Right lung (tissue), 10 donors: ENCODE measurements at places on chromosomes 12 and 14.

DNA sequence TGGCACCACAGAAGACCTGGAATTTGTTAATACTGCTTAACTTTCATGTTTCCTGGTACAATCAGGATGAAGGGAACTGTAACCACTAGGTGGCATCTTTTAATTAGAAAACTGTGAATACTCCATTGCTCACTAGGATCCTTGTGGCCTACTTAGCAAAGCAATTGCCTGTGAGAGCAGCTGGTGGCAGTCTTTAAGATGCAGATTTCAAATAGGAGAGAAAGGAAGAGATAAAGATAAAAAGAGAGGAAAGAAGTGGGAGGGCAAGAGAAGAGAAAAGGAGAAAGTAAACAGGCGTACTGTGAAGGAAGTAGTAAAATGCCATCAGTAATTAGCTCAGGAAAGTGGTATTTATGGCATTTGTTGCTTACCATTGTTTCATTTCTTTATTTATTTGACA, 114.5 kb downstream of the RAD51B start:
- peak; percentile 74 for DNase-seq

- no peak for DNase-seq
Measured at GRCh38 chr12:49920241-49920914, 16.7 kb upstream of the FAIM2 start.

- no peak for DNase-seq
Measured at GRCh38 chr12:81381951-81382350, 304.1 kb downstream of the ACSS3 start.

- DNase-seq: no peak
Measured at GRCh38 chr12:80195737-80196136, 96.4 kb downstream of the OTOGL start.

- DNase-seq: no peak
Measured at GRCh38 chr12:38921025-38921677, 15.8 kb upstream of the CPNE8 start.

- no peak for DNase-seq
Measured at GRCh38 chr14:100530270-100531072, 56.7 kb downstream of the BEGAIN start.

DNA sequence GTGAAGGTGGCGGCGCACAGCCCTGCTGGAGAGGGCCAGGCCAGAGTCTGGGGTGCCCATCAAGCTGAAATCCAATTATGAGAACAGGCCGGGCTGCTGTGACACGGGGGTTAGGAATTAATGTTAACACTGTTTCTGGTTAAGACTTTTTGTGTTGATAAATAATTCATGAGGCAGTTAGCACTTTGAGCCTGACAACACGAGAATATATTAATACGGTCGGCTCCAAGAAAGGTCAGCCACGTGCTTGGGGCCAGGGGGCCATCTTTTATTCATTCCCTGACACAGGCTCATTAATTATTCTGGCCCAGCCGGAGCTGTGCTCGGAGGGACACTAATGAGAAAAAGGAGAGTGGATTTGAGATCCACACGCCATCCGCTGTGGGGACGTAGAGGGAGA, 45.1 kb downstream of the FBRSL1 start:
- DNase-seq: no peak

DNA sequence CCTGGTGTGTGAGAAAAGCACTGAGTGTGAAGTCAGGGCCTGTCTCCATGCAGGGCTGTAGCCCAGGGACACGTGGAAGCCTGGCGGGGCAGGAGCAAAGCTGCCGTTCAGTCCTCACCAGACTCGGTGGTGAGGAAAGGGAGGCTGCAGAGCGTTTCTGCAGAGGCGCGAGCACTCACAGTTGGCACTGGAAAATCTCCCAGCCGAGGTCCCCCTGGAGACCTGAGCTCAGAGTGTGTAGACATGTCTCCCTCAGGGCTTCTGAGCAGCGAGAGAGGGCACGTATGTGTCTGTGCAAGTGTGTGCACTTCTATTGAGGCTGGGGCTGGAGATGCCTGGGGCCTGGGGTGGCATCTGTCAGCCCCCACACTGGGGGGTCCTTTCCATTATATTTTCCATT, 11.0 kb upstream of the HHIPL1 start:
- DNase-seq: no peak

DNA sequence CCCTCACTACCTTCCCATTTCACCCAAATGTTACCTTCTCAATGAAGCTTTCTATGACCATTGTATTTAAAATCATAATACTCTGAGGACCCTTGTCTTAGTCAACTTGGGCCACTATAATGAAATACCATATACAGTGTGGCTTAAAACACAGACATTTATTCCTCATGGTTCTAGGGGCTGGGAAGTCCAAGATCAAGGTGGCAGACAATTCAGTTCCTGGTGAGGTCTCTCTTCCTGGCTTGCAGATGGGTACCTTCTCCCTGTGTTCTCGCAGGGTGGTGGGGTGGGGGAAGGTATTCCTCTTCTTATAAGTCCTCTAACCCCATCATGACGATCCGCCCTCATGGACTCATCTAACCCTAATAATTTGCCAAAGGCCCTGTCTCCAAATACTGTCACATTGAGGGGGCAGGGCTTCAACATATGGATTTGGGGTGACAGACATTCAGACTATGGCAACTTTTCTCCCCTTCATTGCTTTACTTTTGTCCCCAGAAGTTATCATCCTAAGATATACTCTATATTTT, 163.7 kb upstream of the PWP1 start:
- no peak for DNase-seq

DNA sequence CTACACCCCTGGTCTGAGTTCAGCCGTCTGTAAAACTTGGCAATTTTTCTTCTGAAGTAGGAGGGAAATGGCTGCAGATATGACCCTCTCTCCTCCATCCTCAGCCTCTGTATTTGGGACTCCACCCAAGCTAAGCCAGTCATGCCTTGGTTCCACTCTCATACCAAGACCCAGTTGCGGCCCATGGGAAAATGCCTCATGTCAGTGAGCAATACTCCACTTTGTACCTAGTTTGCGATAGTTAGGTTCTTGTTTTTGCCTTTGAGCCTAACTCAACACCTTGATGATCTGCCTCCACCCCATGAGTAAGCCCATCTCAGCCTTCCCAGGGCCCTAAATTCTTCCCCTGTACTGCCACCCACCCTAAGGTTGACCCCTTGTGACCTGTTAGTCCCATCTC, 143.4 kb downstream of the HMGA2 start:
- DNase-seq: no peak

DNA sequence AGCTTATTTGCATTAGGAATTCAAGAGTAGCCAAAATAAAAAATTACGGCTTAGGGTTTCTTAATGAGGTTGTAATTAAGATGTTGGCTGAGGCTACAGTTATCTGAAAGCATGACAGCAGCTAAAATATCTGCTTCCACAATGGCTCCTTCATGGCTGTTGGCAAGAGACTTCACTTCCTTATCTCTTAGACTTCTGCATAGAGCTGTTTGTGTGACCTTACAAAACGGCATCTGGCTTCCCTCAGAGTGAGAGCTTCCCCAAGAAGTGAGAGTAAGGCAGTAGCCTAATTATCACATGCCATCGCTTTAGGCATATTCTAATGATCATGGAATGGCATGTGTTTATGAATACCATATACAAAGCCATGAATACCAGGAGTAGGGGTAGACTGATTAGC, 57.6 kb downstream of the CCDC59 start:
- DNase-seq: no peak

- no peak for DNase-seq
Measured at GRCh38 chr12:20248646-20249045, 119.7 kb upstream of the PDE3A start.

GRCh38 chr14:29857551-29857950, 70.1 kb downstream of the PRKD1 start:
- no peak for DNase-seq

- no peak for DNase-seq
Measured at GRCh38 chr12:80707126-80707829, at the start of gene MYF6. Gene MYF6, plus strand, starts transcription at chr12:80707634. Its CDS starts 86 bp downstream, at chr12:80707720.

- no peak for DNase-seq
Measured at GRCh38 chr14:103372552-103373304, 12.5 kb upstream of the MARK3 start.

- DNase-seq: peak; percentile 35
Measured at GRCh38 chr14:71647086-71647784, 285.0 kb upstream of the RGS6 start.

DNA sequence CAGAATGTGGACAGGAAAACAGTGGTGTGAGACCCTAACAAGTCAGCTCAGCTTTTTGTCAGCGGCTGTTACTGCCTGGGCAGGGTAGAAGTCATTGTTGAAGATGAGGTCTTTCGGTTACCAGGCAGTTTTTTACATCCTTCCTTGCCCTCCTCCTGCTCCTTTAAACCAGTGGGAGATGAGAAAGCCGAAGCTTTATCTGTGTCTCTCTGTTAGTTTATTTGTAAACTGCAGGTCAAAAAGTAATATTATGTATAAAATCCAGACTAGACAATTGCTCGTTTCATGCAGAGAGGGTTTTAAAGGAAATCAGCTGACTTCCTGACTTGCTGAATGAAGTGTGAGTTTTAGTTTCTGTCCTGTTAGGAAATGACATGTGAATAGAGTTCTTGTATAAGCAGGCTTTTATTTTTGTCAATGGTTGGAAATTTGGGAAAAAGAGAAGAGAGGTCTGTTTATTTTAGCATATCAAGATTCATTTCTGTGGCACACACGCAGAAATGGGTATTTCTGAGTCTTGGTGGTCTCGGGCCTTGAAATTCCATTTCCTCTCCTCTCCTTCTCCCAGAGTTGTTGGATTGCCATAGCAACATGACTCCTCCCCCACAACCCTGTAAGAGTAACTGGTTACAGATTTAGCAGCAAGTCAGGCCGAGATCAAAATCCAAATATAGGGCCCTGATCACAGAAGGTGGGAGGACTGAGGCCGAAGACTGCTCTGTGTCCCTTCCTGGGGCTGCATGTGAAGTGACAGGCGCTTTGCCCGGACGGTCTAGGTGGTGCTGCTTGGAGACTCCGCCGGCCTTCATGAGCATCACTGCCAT, 60.8 kb downstream of the SAMD4A start:
- peak; percentile 79 for DNase-seq

- DNase-seq: peak; percentile 42
Measured at GRCh38 chr14:101288436-101289229, 272.7 kb upstream of the DIO3 start.

- no peak for DNase-seq
Measured at GRCh38 chr12:46904406-46905238, 78.8 kb upstream of the SLC38A4 start.

DNA sequence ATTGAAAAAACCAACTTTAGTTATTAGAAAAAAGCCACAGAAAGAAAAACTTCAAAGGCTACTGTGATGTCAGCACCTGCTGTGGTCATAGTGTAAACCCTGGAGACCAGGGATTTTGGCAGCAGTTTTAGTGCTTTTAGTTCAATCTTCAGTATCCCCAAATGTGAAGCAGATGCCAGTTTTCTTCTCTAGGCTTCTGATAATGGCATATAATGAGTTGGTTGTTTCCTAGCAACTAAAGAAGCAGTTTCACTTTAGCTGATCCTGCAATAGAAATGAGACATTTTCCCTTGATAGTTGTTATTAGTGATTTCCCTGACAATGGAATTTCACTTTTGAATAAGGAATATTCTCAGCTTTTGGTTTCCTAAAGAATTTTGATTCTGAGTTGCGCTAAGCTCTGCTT, 131.2 kb downstream of the NUBPL start:
- peak; percentile 24 for DNase-seq

GRCh38 chr14:23670481-23670880, 34.3 kb downstream of the DHRS2 start:
- DNase-seq: no peak

DNA sequence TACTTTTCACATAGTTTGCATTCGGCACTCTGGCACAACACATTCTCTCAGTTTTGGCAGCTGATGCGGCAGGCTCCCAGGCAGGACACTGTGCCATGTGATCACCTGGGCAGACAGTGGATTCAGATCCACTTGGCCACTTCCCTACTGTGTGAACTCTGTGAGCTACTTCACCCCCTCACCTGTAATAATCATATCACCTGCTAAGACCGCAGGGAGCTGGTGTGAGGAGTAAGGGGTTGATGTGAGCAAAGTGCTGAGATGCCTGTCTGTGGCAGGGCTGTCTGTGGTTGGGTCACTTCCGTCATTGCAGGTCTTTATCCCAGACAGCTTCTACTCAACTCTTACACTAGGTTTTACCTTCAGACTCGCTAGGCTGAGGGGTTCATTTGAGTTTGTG, 50.4 kb upstream of the AMN start:
- DNase-seq: no peak

GRCh38 chr14:30005114-30005808, 77.6 kb upstream of the PRKD1 start:
- peak; percentile 43 for DNase-seq

DNA sequence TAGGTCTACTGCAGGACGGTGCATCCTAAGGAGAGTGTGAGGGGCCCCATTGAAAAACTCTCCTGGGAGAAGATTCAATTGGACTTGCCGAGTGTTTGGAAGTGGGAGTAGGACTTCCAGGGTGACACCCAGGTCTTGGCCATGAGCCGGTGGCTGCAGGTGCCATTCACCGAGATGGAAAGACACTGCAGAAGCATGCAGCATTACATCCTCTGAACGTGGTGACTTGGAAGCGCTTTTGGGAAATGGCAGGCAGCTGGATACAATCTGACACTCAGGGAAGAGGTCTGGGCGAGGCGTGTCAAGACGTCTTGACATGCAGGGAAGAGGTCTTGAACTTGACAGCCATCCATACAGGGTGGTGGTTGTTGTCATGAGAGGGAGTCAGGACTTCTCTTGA, 126.9 kb downstream of the PAPOLA start:
- no peak for DNase-seq

DNA sequence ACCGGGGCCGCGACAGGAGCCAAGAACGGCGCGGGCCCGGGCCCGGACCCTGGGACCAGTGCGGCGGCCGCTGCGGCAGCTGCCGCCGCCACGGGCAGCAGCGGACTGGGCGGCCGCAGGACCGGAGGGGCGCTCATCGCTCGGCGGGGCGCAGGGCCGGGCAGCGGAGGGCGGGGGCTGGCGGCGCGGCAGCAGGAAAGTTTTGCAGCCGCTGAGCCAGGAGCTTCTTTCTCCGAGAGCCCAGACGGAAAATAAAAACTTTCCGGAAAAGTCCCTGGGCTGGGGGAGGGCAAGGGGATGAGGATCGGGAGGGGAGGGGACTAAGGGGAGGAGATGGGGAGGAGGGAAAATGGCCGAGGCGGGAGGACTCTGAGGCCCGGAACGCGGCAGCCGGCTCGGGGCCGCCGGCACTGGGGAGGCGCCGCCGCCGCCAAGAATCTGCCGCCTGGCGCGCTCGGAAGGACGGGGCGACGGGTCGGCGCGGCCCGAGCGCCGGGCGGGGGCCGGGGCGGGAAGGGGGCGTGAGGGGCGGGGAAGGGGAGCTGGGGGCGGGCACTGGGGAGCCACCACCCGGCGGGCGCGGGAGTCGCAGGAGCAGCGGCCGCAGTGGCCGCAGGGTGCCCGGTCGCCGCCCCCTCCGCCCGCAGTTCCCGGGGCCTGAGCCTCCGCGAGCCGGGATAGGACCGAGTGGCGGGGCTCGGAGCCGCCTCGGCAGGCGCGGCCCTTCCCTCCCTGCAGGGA, at the start of gene PRKD1:
Gene PRKD1, minus strand, starts transcription at position 472 of the 741 bp plus-strand sequence.
- DNase-seq: peak; percentile 64

GRCh38 chr12:130669205-130669557, 46.9 kb downstream of the RIMBP2 start:
- DNase-seq: no peak

- DNase-seq: no peak
Measured at GRCh38 chr12:39420043-39420442, 22.9 kb downstream of the KIF21A start.
